ENCODE measurements at places on chromosomes 7 and 10.

- DNase-seq: no peak
These were observed 110.5 kb upstream of the HABP2 start for GRCh38 chr10:113442336-113442735.

GRCh38 chr7:126529254-126529653, 723.5 kb downstream of the GRM8 start:
- no peak for DNase-seq

GRCh38 chr7:34108165-34108564, 202.8 kb downstream of the BMPER start:
- no peak for DNase-seq

GRCh38 chr7:65812281-65812680, 60.6 kb upstream of the VKORC1L1 start:
- DNase-seq: no peak

DNA sequence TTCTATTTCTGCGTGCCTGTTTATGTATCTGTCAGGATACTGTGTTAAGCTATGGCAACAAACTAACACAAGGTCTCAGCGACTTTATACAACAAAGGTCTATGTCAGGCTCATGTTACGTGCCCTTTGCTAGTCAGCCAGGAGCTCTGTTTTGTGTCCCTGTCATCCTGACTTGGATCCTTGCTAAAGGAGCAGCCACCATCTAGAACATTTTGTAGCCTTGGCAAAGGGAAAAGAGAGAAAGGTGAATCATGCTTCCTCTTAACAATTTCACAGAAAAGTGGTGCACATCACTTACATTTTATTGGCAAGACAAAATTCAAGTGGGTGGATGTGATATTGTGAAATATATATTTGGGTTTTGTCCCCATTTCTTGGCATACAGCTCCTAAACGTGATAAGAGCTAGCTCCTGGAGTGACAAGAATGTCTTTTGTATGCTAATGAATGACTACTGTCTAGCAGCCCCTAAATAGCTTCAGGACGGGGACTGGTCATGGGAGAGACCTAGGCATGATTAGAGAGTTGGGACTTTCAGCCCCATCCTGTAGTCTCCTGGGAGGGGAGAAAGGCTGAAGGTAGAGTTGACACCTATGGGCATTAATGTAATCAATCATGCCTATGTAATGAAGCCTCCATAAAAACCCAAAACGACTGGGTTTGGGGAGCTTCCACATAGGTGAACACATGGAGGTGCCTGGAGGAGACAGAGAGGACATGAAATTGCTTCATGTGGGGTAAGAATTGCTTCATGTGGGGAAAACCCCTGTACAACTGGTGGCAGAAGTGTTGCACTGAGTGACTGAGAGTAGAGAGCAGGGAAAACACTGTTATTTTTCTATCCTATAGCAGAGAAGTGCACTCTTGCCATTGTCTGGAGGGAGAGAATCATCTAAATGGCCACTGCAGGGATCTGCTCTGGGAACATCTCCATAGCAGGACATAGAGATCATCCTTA, 33.0 kb downstream of the MRPL32 start:
- DNase-seq: no peak

DNA sequence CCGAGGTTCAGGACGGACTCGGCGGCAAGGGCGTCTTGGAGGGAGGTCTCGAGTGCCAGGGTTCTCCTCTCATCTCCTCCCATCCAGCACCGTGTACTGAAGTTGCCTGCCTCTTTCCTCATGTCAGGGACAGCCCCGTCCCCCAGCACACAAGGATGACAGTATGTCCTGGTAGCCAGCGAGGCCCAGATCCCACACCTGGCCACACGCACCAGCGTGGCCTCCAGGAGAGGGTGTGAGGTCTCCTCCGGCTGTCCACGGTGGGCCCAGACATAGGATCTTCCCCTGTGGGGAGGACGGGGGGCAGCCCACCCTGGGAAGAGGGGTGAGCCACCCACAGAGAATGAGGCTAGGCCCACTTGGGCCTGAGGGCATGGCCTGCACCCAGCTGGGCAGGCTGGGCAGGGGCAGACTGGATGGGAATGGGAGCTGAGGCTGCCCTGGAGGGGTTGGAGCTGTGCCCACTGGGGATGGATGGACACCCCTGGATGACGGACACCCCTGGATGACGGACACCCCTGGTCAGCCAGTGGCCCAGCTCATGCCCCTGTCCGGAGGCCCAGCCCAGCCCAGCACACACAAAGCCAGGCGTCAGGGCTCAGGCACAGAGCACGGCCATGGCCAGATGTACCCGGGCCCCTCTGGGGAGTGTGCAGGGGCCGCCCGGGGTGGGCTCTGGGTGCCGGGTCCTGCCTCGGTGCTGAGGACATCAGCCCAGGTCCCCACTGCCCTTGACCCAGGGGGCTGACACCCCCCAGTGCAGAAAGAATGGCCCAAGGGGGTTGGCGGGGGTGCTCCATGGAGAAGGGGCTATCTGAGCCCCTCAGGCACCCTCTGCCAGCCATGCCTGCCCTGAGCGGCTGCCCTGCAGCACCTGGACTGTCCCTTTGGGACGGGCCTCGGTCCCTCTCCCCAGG, 30.9 kb upstream of the CFAP46 start:
- DNase-seq: no peak

DNA sequence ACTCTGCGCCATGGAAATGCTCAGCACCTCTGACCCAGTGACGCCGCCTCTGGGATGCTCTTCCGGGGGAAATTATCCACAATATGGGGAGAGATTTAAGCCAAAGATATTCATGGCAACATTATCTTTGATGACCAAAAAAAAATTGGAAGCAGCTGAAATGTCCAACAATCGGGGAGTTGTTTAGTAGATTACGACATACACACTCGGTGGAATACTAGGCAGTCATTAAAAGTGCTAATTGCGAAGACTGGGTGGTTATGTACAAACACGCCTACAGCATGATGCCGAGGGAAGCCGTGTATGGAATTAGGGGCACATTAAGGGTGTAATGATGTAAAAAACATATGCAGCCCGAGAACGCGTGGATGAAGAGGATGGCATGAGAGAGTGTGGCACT, 75.2 kb downstream of the UNCX start:
- DNase-seq: no peak

GRCh38 chr7:45682836-45683555, 108.8 kb downstream of the ADCY1 start:
- no peak for DNase-seq

- DNase-seq: no peak
These were observed 345.6 kb downstream of the GPAM start for GRCh38 chr10:111837985-111838384.
